Activated T-helper 17 cell treated with anti-CD3 and anti-CD28 coated beads, Interleukin-2, amount 50 U/mL, for 72 hours (primary cell): ENCODE measurements at places on chromosomes 2 and 18. TPM values are rescaled to one million over a fixed set of nuclear protein-coding genes. Genes with fewer than 3 reads are reported as not detected.

The WDSUB1 gene
- 7.8 TPM for total RNA-seq

The RTP5 gene
- total RNA-seq: 0.58 TPM

The LRATD1 gene
- total RNA-seq: not detected

The TRIB2 gene
- 17.3 TPM for total RNA-seq

The CD207 gene
- total RNA-seq: not detected

The FAM124B gene
- 0.37 TPM for total RNA-seq

The SLC4A5 gene
- 4.4 TPM for total RNA-seq

The GULP1 gene
- not detected for total RNA-seq

GRCh38 chr18:9876867-9877654 lies 8.7 kb upstream of the TXNDC2 start:
- ATAC-seq: peak; percentile 96

DNA sequence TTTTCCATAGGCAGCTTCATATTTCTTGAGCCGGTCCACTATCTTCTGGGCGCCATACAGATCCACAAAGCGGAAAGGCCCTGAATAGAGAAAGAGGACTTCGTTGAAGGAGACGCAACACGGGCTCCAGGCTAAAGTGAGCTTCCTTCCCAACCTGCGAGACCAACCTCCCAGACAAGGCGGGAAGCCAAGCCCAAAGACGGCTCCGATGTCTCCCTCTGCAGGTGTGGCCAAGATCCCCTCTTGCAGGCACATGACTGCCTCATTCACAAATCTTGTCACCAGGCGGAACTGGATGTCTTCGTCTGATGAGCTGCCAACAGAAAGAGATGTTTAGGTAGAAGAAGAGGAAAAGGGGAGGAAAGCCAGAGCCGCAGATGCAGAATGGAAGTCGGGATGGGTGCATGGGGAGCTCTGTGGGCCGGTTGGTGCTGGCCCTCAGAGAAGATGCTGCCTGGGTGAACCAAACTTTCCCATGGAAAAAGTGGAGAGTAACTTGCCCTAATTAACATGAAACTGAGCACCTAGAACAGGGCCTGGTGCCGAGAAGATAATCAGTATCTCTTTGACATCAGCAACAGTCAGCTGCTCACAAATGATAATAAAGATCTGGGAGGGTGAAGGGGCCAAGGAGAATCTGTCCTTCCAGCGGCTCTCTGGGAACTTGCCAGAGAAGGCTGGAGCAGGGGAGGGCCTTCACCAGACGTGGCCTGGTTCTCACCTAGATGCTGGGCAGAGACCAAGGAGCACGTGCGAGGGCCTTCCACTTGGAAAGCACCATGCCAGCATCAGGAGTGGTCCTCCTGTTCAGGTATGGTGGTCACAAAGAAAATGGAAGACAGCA lies 18.6 kb downstream of the GAREM2 start:
- no peak for ATAC-seq

DNA sequence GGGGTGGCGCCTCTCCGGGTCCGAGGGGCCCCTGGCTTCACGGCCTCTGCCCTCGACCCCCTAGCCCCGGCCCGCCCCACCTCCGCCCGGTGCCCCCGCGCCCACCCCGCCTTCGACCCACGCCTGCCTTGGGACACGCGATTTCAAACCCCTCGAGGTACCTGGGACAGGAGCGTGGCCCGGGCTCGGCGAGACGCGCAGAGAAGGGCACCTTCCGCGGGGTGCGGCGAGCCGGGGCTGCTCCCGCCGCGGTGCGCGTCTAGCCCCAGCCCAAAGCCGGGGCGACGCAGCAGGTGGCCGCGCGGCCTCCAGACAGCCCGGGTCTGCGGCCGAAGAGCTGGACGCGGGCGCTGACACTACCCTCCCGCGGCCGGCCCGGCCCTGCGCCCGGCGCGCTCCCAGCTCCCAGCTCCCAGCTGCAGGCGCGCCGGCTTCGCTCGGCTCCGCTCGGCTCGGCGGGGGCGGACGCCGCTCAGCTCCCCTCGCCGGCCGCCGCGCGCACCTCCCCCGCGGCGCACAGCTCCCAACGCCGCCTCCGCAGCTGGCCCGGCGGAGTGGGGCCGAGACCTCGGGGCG lies at the start of gene CRACDL:
CRACDL (minus strand) TSS at position 449 of the 576 bp plus-strand sequence. CDS start 89,425 bp downstream, outside the sequence.
- peak; percentile 48 for ATAC-seq

- no peak for ATAC-seq
These were observed 39.4 kb downstream of the MYT1L start for GRCh38 chr2:2291500-2292260.

- no peak for ATAC-seq
These were observed 156.0 kb downstream of the SLC4A3 start for GRCh38 chr2:219783359-219783975.

DNA sequence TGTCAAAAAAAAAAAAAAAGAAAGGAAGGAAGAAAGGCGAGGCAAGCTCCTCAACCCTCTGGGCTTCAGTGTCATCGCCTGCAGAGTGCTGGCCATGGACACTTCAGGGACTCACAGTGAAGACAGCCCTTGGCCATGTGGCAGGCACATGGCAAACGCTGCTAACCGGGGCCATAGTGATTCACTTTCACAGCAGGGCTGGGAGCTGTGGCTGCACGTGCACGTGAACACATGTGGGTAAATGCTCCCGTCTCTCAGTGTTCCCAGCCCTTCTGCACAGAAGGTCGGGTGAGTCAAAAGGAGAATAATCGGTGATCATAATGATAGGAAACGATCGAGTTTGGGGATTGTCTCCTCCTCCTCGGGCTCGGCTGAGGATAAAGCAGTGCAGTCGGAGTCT lies 46.1 kb upstream of the UBE2F start:
- ATAC-seq: peak; percentile 13

GRCh38 chr2:142853912-142854311 lies 23.6 kb upstream of the KYNU start:
- no peak for ATAC-seq

DNA sequence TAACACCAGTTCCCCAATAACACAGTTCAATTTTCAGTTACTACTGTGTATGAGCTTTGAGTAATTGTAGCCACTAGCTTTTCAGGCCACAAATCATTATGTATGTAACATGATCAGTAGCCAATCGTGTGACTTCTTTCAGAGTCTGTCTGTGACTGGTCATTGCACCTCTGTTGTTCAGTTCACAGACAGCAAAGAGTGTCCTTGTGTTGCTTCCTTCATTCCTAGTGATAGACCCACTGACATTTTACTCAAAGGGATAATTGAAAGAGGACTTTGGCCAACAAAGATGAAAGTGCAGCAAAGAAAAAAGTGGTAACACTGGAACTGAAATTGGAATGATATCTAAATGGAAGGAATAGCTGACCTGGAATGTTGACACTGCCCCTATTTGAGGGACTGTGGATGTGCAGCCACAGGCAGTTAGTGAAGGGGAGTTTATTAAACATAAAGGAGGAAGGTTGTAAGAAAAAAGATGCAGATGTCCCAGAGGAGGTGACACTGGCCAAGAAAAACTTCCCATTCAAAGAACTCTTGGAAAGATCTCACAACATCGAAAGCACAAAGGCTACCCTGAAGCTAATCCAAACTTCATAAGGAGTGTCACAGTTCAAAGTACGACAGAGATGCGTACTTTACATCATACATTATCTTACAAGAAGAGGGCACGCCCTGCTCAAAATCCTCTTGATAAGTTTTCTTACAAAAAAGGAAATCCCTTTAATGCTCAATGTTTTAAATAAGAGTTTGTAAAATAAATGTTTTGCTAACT lies 19.3 kb downstream of the TTC39C start:
- ATAC-seq: peak; percentile 92

DNA sequence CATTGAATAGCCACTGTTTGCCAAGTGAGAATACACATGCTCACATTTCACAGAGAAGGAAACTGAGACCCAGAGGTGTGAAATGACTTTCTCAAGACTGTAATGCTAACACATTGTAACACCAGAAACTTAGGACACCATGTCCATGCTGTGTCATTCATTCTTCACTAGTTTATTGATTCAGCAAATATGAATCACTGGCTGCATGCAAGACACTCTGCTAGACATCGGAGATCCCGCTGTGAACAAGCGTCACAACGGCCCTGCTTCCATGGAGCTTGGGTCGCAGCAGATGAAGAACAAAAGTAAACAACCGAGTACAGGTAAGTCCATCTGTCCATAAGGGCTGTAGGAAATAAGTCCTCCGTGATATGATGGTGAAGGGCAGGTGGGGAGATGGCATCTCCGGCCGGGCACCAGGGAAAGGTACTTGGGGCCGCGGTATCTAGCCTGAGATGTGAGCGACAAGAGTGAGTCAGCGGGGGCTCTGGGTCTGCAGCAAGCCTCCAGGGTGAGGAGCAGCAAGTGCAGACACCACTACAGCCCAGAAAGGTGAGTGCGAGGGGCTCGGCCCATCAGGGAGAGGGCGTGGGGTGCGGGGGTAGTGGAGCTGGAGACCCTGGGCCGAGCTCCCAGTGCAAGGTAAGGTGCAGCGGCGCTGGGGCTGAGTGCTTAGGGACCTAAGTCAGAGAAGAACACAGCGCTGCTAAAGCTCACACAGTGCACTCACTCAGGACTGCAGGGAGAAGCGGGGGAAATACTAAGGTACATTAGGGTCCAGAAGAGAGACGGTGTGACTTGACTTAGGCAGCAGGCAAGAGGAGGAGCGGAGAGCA lies 391.2 kb downstream of the FBXO15 start:
- no peak for ATAC-seq

- ATAC-seq: no peak
These were observed 121.9 kb downstream of the TMEM18 start for GRCh38 chr2:555164-555922.

DNA sequence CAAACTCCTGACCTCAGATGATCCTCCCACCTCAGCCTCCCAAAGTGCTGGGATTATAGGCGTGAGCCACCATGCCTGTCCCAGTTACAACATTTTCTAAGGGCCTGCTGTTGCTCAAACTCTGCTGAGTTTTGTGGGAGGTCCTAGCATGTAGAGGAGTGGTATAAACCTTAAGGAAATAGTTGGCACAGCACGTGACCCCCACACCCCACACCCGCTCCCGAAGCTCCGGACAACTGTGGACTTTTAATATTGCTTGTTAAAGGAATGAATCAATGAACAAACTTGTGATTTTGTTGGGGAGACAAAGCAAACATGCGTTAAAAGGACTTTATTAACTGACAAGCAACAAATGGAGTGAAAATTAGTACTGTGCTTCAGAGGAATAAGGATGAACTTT lies 137.8 kb upstream of the GATA6 start:
- no peak for ATAC-seq
